ENCODE measurements at places on chromosomes 11 and 22.

- no peak for DNase-seq
These were observed 1.6 kb downstream of the ALX4 start for GRCh38 chr11:44308256-44308922.

DNA sequence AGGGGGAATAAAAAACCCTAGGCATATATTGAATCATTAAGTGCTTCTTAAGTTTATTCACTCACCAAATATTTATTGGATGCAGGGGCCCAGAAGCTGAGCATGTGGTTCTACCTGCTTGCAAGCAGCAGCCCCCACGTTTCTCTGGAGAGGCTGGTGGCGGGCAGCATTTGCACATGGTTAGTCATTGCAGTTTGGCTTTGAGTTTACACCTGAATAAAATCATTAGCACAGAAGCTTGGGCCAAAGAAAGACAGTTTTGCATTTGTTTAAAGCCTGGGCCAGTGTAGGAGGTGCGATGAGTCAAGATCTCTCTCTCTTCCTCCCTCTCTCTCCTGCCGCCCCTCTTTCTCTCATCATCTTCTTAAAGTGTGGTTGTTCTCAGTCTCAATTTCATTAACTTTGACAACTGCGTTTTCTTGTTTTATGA lies 72.6 kb downstream of the C22orf31 start:
- peak; percentile 21 for DNase-seq

GRCh38 chr11:78063440-78064181 lies at the start of gene THRSP:
Gene THRSP (plus strand): TSS chr11:78063861. CDS start chr11:78063882, 21 bp downstream.
- no peak for DNase-seq

DNA sequence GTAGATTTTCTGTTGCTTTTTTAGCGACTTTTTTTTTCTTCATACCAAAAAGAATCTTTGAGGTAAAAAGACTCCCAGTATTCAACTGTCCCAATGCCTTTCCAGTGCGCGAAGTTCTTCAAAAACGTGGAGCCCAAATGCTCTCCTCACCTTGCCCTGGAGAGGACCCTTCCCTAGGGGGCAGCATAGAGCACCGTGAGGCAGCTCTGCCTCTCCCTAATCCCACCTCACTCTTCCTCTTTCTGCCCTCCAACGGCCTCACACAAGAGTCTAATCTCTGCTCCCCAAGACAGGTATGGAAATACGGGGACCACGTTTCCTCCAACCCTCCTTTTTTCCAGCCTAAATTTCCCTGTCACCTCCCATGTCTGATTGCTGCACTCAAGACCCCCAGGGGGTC lies 117.5 kb upstream of the ALX4 start:
- no peak for DNase-seq

- DNase-seq, result no peak
These were observed 24.7 kb downstream of the LDLRAD3 start for GRCh38 chr11:35968386-35969088.

- DNase-seq, result peak; percentile 29
These were observed 54.7 kb downstream of the SMIM38 start for GRCh38 chr11:69210310-69211035.

DNA sequence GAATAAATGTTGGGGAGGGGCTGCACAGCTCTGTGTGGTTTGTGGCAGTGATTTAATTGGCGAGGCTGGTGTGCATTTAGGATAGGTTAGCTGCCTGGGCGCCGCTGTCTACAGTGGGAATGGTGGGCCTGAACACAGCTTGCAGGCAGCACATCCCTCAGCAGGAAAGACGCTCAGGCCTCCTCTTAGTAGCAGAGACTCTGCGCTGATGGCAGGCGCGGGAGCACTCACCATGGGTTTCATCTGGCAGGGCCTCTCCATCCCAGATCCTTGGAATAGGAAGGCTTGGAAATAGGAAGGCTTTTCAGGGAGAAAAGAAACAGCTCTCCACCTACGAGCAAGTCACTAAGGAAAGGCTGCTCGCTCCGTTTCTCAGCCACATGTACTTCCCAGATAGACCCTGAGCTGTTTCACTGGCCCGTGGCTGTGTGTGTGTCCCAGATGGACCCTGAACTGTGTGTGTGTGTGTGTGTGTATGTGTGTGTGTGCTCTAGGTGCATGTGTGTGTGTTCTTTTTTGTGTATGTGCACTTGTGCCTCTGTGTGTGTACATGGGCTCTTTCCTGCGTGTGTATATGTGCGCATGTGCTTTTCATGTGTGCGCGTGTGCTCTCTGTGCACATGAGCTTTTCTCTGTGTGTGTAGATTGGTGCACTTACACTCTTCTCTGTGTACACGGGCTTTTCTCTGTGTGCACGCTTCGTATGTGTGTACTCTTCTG lies 144.0 kb downstream of the TBC1D22A start:
- DNase-seq, result no peak

DNA sequence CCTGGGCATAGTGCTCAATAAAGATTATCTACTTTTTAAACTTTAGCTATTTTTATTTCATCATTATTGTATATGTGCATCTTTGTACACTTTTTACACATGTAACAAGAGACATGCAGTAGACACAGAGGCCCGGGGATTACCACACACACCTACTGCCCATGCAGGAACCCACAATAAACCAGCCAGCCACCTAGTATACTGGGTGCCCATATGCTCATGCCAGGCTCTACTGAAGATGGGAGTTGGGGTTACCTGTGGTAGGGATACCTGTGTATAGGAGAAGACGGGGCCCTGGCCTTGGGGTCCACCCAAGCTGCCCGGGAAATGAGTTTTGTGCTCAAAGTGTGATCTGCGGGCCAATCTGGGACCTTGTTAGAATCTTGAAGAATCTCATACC lies 31.2 kb upstream of the P2RY2 start:
- no peak for DNase-seq

DNA sequence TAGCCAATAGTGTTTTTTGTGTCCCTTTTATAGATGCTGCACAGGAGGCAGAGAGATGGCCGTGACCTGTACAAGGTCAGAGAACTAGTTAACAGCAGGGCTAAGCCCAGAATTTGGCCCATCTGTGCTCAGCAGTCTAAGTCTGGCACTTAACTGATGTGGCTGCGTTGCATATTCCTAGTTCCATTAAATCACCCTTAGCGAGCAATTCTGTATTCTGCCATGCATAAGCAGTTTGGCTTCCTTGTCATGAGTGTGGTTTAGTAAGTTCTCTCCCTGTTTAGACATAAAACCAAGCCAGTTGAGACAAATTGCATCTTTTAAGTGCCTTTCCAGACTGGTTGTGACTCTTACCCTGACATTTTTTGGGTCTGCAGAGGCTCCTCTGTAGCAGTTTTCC lies 230.6 kb upstream of the TENM4 start:
- no peak for DNase-seq

DNA sequence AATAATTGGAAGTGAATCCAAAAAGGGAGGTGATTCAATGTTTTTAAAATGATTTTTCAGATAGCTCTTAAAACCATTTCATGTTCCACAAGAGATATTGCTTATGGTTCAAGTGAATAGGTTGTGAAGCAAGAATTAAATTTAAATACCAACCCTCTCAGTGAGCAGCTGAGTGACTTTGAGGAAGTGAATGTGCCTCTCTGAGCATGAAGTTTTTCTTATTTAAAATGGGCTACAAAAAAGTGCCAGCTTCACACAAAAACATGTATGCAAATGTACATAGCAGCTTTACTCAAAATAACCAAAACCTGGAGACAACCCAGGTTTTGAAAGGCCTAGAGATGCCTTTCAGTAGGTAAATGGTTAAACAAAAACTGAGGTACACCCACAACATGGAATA lies 35.5 kb upstream of the GAB4 start:
- no peak for DNase-seq

GRCh38 chr11:131734871-131735270 lies 364.5 kb downstream of the NTM start:
- DNase-seq, result no peak

DNA sequence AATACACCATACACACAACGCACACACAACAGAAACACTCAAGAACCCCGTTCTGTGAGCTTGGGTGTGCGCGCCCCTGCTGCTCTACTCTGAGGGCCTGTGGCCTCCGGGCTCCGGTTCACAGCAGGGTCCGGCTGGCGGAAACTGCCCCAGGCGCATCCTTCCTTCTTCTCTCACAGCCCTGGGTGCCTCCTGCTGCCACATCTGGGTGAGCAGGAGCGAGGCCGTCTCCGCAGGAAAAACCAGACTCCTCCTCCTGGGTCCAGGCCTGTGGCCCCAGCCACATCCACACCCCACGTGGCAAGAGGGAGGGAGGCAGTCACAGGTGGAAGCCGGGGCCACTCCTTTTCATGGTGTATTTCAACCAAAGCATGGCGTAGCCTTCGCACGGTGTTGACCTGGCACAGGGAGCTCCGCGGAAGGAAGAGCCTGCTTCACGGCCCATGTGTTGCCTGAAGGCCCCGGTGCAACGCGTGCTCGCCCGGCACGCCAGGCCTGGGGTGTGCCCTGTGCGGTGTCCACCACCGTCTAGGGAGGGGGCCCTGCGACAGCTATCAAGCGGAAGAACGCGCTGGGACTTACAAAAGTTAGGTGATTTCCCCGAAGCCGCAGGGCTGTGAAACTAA lies 1502.7 kb downstream of the TBC1D22A start:
- no peak for DNase-seq

DNA sequence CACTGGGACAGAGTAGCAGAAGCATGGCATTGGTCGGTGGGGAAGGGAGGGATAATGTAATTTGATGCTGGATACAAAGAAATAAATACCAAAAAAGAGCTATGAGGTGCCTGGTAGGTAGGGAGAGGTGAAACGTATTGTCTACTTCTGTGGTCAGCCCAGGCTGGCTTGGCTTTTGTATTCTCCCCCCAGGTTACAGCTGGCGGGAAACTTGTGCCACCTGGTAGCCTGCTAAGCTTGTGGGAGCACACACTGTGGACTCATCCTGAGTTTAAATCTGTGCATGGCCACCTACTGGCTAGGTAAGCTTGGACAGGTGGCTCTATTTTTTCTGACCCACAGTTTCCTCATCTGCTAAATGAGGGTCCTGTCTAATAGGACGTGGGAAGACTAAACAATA lies 165.2 kb upstream of the E2F8 start:
- DNase-seq, result no peak

DNA sequence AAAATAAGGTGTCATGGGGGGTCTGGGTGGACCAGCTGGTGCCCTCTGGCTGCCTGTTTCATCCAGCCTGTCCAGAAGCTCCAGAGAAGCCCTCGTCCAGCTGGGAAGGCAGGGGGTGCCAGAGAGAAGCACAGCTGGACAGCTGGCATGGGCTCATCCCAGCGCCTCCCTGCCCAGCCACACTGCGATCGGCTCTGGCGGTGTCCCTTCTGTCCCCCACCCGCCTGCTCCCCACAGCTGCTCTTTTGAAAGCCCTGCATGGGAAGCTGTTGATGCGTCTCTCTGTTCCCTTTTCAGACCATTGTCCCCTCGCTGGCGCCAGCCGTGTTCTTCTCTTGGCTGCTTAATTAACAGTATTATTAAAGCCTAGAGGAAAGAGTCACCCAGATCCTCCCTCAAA lies 86.5 kb downstream of the MN1 start:
- DNase-seq, result no peak

- DNase-seq, result no peak
These were observed 12.1 kb downstream of the SPATA19 start for GRCh38 chr11:133832991-133833897.

GRCh38 chr11:3003396-3004231 lies 11.5 kb upstream of the NAP1L4 start:
- no peak for DNase-seq

GRCh38 chr11:67452141-67452952 lies at the start of gene GPR152:
Gene GPR152 (minus strand): TSS chr11:67452729. CDS start chr11:67452724, 5 bp downstream.
- no peak for DNase-seq

Measured in stimulated activated CD8-positive, alpha-beta memory T cell treated with anti-CD3 and anti-CD28 coated beads, Interleukin-7, amount 100 ng/mL, for 48 hours (primary cell).